ENCODE measurements at places on chromosomes 5 and 9. TPM values are rescaled to one million over a fixed set of nuclear protein-coding genes. Genes with fewer than 3 reads are reported as not detected.

Gene LOX
- total RNA-seq, result 0.76 TPM

Gene HTR4
- not detected for total RNA-seq

Gene RELL2
- 5.2 TPM for total RNA-seq

Gene CATSPER3
- total RNA-seq, result 0.40 TPM

Gene OR1J1
- not detected for total RNA-seq

Gene SLC36A2
- total RNA-seq, result not detected

Gene PCDHB16
- not detected for total RNA-seq

Gene CCL27
- total RNA-seq, result not detected

Gene DDX4
- total RNA-seq, result not detected

Gene PAEP
- not detected for total RNA-seq

Gene CLIC3
- 3.7 TPM for total RNA-seq

Gene AQP7
- total RNA-seq, result 0.95 TPM

Gene AQP3
- 21.4 TPM for total RNA-seq

Gene PDE6A
- total RNA-seq, result 0.25 TPM

Gene SPRY4
- total RNA-seq, result 7.1 TPM

Gene HMGCS1
- total RNA-seq, result 79.8 TPM

Gene GRXCR2
- total RNA-seq, result not detected

Gene SPINK7
- total RNA-seq, result not detected

Gene C8G
- 0.94 TPM for total RNA-seq

Gene RFX3
- total RNA-seq, result 1.4 TPM

Gene F12
- total RNA-seq, result 23.9 TPM

Gene GRM6
- not detected for total RNA-seq

Gene SOX30
- total RNA-seq, result not detected

Gene AUH
- 10.3 TPM for total RNA-seq

Gene SHC3
- 0.39 TPM for total RNA-seq

Gene MAST4
- total RNA-seq, result 2.3 TPM

Gene GABRP
- total RNA-seq, result not detected

Gene DOCK8
- total RNA-seq, result 0.40 TPM

Gene BNIP1
- 17.3 TPM for total RNA-seq

Gene NMUR2
- total RNA-seq, result not detected

Gene WDR5
- total RNA-seq, result 65.2 TPM

Gene IL3
- total RNA-seq, result not detected

Gene ADRA1B
- 19.1 TPM for total RNA-seq

Gene CAMK2A
- total RNA-seq, result 1.1 TPM

Gene AK8
- total RNA-seq, result 1.4 TPM

Gene APBA1
- total RNA-seq, result 0.12 TPM

Gene LCN12
- total RNA-seq, result 1.8 TPM

Gene EDIL3
- 0.31 TPM for total RNA-seq

Gene RPL7A
- 3,386 TPM for total RNA-seq

Gene SEMA5A
- total RNA-seq, result not detected
